Cardiac septum (tissue), 1 donor: ENCODE measurements at places on chromosomes 12 and 14. TPM values are rescaled to one million over a fixed set of nuclear protein-coding genes. Genes with fewer than 3 reads are reported as not detected.
A peak's percentile ranks its signal among the peaks of the same experiment; 100 is the strongest.

- no peak for DNase-seq
Measured at GRCh38 chr14:50387548-50387947, 9.1 kb downstream of the CDKL1 start.

DNA sequence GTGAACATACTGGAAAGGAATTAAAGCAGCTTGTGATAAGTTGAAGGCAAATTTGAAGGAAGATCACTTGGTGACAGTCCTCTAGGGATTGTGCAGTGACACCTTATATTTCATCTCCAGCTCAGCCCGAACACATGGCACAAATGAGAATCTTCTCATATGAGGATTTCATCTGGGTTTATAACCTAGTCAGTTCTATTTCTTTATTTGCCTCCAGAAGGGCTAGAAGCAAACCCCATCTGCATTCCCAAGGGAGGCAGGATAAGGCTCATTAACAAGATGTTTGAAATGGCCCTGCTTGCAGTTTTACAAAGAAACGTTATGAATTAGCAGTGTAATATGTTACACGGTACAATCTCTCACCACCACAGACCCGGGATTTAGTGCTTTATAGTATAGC is 90.7 kb upstream of the KRR1 start:
- no peak for DNase-seq

DNA sequence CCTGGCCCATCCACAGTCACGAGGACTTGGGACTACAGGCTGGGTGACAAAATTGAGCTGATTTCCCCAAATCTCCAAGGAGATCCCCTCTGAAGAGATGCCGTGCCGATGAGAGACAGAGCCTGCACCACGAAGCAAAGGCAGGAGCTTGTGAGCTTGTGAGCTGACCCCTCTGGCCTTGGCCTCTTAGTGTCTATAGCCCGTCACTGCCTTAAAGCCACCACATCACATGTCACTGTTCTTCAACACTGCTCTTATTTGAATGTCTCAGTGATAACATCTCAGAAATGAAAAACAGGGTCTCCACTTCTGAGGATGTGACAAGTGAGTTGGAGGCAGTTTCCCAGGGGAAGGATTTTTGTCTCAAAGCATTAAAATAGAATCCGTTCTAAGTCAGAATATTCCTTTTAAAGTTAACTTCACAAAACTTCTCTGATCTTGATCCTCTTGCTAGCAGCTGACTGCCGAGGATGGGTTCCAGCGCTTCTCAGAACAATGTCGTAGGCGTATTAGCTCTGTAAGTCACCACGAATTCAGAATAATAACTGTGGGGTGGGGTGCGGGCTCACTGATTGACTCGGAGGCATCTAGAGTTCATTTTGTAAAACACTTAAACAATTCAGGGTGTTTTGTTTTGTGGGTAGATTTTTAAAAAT is 37.5 kb downstream of the CHST11 start:
- no peak for DNase-seq

- DNase-seq, result no peak
Measured at GRCh38 chr14:24196071-24197055, 1.1 kb upstream of the TM9SF1 start.

GRCh38 chr12:116977465-116978380 is 67.0 kb downstream of the FBXW8 start:
- no peak for DNase-seq

GRCh38 chr12:130826151-130826801 is 12.8 kb downstream of the STX2 start:
- DNase-seq, result no peak

GRCh38 chr14:104547310-104547997 is 32.1 kb upstream of the C14orf180 start:
- DNase-seq, result peak; percentile 76

DNA sequence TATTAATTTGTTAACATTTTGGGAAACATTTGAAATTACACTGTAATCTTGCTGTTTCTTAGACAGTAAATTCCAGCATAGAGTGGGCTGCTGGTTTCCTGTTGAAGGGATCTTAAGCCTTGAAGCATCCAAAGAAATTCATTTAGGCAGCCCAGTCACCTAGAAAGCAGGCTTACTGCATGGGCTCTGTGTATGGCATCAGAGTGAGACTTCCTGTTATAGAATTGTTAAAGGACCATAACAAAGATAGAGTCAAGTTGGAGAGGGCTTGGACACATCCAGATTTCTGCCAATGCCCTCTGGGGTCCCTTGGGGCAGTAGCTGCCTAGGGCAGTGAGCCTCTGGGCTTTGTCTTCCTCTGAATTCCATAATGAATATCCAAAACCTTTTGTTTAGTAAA is 149.2 kb downstream of the DYRK2 start:
- no peak for DNase-seq

The MMP17 gene
- total RNA-seq, result 0.78 TPM

The TNFAIP2 gene
- 31.3 TPM for total RNA-seq

The PRPF40B gene
- 30.1 TPM for total RNA-seq

The DPF3 gene
- total RNA-seq, result 36.5 TPM

The ANKRD33 gene
- total RNA-seq, result not detected

The DDX54 gene
- total RNA-seq, result 35.5 TPM

The EIF2S3B gene
- total RNA-seq, result 0.62 TPM

The CD69 gene
- 0.24 TPM for total RNA-seq

The DNAJC22 gene
- total RNA-seq, result 0.70 TPM

The KRT8 gene
- total RNA-seq, result 82.2 TPM

The MIPOL1 gene
- total RNA-seq, result 7.9 TPM

The OR6C2 gene
- not detected for total RNA-seq
